Cortex of kidney (tissue), 1 donor: ENCODE measurements at places on chromosomes 7 and 10.

DNA sequence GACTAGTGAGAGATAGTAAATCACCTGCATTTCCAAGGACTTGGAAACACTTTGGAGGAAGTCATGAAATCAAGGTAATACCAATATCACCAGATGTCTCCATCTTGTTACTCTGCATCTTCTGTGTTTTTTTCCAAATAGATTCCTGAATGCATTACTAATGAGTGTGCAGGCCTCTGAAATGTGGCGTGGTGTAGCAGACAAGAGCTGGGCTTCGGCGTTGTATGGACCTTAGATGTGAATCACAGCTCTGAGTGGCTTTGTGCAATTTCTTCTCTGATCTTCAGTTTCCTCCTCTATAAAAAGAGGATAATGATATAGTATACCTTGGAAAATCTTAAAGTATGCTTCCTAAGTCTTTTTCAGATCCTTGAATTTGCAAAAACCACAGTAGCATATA, 9.6 kb upstream of the MYPN start:
- DNase-seq, result no peak

DNA sequence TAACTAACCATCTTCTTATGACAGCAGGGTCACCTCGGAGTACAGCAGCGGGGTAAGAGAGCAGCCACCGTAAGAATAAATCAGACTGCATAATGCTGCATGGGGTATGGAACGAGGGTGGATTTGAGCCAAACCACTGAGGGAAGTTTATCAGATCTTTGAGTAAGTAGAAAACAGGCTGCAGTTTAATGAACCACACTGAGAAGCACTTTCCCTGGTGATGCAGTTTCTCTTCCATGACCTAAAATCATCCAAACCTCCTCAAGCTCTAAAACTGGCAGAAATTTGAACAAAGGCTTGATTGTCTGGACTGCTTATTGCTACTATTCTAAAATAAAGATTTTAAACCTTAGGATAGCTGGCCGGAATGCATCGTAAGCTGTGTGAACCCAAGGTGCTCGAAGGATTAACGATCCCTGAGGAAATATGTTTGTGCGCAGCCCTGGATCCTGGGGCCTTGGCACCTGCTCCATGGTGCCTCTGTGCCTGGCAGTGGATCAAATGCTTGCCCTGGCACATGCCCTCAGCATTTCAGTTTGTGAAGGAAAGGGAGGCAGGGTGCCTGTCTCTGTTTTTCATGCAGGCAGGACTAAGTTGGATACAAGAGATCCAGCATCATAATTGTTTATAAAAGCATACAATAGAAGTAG, 322.7 kb downstream of the LHFPL3 start:
- no peak for DNase-seq

DNA sequence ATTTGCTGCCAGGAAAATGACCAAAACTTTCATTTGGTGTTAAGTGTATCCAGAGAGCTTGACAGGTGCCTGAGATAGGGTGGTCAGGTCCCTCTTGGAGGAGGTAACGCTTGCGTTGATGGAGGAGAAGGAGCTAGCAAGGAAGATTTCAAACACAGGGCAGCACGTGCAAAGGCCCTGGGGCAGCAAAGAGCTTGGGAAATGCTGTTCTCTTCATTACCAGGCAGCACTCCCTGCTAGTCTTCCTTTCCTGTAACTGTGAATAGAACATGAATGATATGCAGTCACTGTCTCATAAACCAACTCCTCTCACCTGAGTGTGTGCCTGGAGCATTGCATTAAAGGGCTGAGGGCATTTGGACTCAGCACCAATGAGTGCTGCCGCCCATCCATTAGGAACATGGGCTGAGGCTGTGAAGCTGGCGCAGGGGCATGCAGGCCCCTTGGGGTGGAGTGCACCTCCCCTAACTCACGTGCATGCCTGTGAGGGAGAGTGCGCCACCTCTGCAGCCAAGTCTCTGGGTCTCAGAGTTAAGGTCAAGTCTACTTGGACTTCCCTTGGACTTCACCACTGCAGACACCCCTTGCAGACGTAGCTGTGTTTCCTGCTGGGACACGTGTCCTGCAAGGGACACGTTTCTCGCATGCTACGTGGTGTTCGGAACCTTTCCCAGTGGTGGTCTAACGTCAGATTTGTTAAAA, 136.8 kb downstream of the PAXIP1 start:
- no peak for DNase-seq

DNA sequence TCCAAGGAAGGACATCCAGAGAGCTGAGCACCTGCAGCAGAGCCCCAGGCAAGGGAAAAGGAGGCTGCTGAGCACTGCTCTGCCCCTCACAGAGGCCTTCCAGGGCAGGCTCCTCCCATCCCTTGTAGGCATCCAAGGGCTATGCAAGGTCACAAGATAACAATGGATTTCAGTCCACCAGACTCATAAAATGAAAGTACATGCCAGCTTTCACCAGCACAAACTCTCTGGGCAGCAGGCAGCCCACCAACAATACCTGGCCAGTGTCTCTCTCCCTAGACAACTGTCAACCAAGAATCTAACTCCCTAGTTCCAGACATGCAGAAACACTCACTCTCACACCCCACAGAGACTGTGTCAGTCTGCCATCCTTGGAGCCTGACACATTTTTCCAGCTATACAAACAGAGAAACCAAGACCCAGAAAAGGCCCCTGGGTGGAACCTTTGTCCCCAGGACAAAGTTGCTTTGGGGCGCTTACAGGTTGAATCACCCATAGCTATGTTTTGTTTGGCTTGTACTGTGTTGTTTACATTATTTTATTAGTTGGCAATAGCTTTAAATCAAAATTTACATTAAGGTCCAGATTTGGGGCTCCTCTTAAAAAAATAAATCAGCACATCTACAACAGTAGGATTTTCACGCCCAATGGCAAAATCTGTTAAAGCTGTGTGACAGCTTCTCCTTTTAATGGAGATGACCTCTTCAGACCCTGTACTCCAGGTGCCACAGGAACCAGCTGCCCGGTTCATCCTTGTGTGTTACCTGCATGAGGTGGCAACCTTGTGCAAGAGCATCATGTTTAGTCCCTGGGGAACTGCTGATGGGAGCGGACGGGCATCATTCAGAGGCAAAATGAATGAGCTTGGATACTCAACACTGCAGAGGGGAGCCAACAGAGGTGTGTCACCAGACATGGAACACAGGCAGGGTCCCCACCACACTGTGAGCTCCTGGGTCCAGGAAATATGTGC, 5.2 kb downstream of the GRID1 start:
- no peak for DNase-seq

- no peak for DNase-seq
Measured at GRCh38 chr10:69338547-69339450, 60.5 kb downstream of the HK1 start.

GRCh38 chr10:97069026-97069425, 116.7 kb downstream of the SLIT1 start:
- no peak for DNase-seq

DNA sequence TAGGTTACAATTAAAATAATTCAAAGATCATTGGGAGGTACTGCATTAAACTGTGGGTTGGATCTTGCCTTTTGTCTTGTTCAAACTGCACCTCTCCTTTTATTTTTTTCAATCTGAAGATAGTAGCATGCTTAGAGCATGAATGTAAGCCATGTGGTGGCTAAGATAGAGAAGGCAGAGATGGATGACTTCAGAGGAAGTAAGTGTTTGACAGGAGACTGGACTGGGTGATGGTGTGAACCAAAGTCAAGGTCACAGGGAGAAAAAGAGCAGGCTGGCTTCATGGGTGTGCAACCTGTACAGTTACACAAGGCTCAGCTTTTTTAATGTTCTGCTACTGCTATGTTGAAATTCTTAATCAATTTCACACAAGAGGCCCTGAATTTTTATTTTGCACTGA, 85.6 kb downstream of the ZEB1 start:
- DNase-seq, result no peak

DNA sequence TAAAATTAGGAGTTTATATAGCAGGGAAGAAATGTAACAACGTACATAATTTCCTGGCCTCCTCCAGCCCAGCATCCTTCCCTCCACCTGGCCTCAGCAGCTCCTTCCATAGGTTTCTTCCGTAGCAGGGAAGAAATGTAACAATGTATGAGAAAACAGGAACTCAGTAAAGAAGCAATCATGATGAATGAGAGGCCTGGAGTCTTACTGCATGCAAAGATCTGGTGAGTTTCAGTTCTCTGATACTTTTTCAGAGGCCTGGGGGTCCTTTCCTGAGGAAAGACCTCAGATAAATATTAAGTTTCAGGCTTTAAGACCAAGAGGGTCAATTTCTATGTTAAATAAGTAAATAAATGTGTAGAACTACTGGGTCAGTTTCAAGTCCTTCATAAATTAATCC, 155.7 kb upstream of the C7orf33 start:
- no peak for DNase-seq

- DNase-seq, result no peak
Measured at GRCh38 chr7:97342512-97342911, 225.0 kb downstream of the SDHAF3 start.

DNA sequence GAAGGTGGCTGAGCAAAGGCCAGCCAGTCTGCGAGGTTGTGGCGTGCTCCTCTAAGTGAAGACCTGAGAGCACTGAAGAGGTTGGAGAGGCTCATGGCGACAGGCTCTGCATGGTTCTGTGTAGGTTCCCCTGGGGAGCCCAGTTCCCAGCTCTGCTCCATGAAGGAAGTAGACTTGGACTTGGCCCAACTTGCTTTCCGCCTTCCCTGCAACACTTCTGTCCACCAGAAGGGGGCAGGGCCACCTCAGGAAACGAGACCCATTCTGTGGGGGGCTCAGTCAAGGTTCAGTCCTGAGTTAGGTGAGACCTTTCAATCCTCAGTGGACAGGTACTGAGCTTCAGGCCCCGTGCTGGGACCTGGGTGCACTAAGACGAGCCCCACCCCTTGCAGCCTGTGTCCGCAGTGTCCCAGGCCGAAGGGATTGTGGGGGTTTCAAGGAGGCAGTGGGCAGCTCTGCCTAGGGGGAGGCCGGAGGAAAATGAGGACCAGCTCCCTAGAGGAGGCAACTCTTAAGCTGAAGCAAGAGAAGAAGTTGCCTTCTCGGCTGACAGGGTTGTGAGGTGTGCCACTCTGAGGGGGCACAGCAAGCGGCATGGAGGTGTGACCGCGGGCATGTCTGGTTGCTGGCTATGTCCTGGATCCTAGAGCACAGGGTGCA, 15.0 kb upstream of the PCBD1 start:
- no peak for DNase-seq

GRCh38 chr10:57823398-57823797, 444.3 kb downstream of the IPMK start:
- no peak for DNase-seq

DNA sequence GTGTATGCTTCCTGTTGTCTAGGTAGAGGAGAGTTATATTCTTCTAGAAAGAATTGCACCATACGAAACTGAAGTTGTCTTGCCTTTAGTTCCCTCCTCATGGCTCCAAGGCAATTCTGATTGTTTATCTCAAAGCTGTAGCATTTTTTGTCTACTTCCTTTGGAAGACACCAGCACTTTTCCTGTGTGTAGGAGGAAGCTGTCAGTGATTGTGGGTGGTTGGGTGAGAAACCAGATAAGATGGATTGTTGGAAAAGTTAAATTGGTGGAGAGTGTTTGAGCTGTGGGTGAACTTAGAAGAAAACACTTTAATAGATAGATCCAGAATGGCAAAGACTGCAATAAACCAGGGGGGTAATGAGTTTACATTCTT, 12.1 kb upstream of the CSTF2T start:
- DNase-seq, result no peak
